Substantia nigra (tissue), 51 donors: ENCODE measurements at places on chromosomes 2 and 18.

DNA sequence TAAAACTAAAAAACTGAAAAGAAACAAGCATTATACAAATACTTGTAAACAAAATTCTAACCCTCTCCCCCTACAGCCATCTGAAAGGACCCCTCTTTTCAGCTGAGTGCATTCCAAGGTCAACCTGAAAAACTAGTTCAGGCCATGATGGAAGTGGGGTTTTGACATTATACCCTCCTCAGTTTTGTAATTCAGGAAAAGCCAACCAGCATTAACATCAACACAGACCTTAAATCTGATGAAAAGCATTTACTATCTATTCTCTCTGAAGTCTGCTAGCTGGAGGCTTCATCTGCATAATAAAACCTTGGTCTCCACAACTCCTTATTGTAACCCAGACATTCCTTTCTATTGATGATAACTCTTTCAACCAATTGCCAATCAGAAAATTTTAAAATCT lies 302.2 kb downstream of the CNTNAP5 start:
- DNase-seq, result no peak

DNA sequence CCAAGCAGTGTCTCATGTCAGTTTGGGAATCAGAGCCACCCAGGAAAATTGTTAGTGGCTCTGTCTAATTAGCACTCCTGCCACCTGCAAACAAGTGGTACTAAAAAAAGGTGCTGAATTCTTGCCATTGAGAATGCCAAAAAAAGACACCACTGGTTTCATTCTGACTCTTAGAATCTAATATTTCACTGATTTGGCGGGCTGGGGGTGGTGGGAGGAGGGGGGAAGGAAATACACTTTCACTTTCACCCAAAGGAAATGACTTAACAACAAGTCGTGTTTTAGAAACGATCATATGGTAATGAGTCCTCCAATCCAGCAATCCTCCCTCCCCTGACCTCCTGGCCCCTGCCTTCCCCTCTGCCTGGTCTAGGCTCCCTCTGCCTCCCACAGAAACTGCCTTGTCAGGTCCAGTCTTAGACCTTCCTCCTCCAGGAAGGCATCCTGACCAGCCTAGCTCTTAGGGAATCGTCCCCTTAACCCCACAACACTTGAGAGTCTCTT lies 4.4 kb upstream of the KLHL29 start:
- DNase-seq, result no peak

DNA sequence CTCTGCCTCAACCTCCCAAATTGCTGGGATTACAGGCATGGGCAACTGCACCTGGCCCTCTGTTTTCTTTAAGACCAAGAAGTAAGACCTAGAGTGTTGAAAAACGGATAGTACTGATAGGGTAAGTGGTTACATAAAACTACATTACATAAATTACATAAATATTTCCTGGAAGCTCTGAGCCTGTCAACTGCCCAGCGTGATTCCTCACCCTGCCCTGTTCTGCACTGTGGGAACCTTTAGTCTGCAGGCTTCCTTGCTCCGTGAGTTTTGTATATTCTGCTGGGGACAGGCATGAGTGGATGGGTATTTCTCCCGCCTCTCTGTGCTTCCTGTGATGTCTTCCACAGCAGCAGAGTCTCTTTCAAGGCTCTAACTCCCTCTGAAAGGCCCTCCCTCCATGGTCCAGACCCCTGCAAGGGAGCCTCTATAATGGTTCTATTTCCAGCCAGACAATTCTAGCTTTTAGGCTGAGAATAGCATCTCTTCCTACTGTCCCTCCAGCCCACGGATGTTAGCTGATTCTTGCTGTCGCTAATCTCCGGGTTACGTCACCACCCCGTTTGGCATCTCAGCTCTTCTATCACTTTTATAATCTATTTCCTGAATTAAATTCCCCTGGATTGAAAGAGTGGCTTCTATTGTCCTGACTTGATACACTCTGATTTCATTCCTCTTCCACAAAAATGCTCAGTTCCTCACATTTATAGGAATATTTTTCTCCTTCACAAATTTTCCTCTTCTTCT lies 49.5 kb upstream of the PLEKHM3 start:
- DNase-seq, result no peak

- no peak for DNase-seq
These were observed 5.0 kb downstream of the OSBPL6 start for GRCh38 chr2:178199334-178199733.
